ENCODE measurements at places on chromosomes 5 and 9.
A peak's percentile ranks its signal among the peaks of the same experiment; 100 is the strongest.

- peak; percentile 36 for DNase-seq
Measured at GRCh38 chr9:123225374-123225813, 43.0 kb downstream of the STRBP start.

DNA sequence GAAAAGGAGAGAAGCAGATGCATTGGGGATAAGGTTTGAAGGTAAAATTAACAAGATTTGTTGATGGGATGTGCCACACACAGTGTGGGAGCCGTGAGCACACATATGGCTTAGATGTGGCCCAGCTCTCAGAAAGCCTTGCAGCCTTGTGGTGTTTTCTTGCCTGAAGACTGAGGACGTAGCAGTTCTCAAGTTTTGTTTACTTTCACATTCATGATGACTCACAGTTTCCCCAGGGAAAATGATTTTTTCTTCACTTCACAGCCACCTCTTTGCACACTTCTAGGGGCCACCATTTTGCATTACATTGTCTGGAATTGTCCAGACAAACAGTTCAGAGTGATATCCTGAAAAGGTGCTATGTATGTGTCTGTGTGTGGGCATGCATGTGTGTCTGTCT lies 126.2 kb downstream of the BASP1 start:
- DNase-seq, result peak; percentile 62

GRCh38 chr9:68541568-68541967 lies 885 bp upstream of the TMEM252 start:
- DNase-seq, result no peak

DNA sequence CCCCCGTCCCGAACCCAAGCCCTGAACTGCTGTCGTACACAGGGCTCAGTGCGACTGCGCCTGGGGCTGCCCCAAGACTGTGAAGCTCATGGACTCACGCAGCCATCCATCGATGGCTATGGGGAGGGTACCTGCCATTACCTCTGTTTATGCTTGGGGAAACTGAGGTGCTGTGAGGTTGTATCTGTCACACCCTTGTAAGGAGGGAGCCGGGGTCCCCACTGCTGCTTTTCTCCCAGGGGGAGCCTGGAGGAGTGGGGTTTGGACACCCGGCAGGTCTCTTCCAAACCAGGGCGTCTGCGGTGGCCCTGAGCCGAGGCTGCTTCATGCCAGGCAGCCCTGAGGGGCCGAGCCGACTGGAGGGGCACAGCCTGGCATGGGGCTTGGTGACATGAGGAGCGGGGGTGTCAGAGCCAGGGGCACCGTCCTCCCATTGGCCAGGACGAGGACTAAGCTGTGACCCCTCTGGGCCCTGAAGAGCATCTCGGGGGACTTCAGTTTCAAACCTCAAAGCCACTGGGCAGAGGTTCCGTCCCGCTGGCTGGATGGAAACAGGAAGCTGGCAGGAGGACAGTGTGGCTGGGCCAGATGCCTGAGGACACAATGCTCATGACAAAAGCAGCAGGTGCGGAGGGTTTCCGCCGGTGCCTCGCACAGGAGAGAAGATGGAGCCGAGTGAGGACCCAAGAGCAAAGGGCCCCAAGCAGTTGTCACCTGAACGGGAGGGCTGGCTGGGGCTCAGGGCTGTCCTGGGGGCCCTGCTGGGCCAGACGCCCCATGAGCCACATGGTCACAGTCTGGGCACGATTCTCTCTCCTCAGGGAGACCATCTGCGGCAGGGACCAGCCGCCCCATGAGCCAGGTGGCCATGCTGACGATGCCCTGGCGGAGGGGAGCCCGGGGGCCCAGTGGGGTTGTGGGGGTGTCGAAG lies 54.4 kb upstream of the EXOC3 start:
- no peak for DNase-seq

DNA sequence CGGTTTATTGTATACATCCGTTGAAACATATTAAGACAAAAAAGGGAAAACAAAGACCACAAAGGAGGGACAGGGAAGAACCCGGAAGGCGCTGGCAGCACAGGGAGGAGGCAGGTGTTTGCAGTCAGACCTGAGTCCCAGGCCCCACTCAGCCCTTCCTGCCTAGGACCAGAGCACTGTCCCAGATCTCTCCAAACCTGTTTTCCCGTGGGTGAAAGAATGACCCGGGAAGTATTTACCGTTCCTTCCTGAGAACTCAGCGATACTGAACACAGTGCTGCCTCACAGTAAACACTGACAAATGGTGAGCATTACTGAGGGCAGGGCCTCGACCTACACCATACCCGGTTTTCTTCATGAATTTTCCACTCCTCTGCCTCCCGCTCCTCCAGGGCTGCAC lies 1.2 kb downstream of the ABO start:
- DNase-seq, result no peak

GRCh38 chr5:157479166-157479565 lies 19.2 kb downstream of the NIPAL4 start:
- DNase-seq, result no peak

GRCh38 chr9:35237311-35237710 lies 75.5 kb downstream of the UNC13B start:
- no peak for DNase-seq

- DNase-seq, result no peak
Measured at GRCh38 chr9:35236692-35237091, 74.9 kb downstream of the UNC13B start.

DNA sequence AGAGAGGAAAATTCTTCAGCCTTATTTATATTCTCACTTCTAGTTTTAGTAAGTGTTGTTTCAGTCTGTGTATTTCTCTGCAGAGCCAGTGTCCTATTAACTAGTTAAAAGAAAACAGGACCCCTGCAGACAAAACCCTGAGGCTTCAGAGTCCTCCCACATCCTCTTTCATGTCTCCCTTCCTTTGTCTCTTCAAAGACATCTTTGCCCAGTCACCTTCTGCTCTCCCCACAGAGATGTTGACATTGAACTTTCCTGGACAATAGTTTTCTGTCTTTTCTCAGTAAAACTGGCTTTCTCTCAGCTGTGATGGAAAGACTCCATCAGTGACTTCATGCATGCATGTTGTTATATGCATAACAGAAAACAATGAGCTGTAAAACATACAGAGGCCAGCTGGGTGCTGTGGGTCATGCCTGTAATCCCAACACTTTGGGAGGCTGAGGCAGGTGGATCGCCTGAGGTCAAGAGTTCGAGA lies 20.2 kb downstream of the GRAMD2B start:
- DNase-seq, result no peak

DNA sequence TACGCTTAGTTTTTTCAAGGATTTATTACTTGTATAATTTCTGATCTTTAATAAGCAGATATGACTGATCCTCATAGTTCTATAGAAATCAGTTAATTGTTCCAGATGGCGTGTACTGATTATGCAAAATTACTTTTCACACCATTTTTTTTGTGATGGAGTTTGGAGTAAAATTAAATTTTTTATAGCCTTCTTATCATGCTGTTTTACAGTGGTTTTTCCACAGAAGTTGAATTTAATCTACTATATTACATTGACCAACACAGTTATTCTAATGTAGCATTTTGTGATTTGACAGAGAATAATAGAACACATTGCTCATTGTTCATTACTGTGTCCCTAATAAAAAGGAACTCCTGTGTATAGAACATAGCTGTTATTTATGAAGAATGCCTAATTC lies 111.1 kb downstream of the MVB12B start:
- DNase-seq, result no peak

DNA sequence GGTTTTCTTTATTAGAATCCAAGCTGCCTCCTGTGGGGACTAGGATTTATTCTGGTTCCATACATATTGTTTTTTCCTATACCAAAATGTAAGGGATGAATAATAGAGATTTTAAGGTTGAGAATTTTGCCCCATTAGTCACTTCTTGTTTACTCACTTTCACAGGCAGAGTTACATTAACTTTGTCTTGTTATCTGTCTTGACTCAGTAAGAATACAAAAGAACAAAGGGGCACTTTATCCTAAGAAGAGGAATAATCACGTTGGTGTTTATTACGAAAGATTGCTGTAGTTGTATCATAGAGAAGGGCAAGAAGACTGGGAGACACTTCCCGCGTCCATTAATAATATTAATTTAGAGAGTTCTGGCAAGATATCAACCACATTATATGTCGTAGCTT lies 599.7 kb upstream of the FTMT start:
- no peak for DNase-seq

DNA sequence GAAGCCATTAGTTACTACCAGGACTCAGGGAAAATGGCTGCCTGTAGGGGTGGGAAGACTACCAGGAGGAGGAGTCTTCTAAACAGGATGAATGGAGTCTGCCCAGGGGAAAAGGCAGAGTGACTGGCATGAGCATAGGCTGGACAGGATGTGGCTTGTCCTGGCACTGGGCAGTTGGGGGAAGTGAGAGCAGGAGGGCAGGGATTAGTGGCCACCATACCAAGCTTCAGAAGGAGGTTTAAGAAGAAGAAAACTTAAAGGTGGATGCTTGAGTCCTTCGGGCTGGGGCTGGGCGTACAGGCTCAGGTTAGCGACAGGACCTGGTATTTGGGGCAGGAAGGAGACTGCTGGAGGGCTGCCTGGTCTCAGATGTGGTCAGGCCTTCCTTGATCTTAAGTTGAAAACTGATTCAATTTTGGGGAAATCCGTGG lies 5.0 kb upstream of the NSD1 start:
- DNase-seq, result no peak

DNA sequence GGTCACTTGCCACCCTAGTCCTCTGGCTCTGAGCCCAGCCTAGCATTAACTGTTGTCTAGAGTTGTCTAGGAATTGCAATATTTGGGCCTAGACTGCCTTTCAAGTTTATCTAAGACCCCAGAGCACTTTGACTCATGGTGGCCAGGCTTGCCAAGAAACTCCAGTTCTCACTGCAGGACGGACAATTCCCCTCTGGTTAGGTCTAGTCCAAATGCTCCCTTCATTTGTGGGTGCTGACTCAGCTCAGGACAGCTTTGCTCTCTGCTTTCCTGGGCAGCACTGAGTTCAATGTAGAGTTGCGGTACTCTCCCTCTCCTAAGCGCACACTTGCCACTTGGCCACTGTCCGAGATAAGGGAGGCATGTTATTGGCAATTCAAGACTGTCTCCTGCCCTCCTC lies 619.4 kb downstream of the TLE1 start:
- no peak for DNase-seq

GRCh38 chr5:102933316-102933715 lies 178.2 kb downstream of the PAM start:
- no peak for DNase-seq

DNA sequence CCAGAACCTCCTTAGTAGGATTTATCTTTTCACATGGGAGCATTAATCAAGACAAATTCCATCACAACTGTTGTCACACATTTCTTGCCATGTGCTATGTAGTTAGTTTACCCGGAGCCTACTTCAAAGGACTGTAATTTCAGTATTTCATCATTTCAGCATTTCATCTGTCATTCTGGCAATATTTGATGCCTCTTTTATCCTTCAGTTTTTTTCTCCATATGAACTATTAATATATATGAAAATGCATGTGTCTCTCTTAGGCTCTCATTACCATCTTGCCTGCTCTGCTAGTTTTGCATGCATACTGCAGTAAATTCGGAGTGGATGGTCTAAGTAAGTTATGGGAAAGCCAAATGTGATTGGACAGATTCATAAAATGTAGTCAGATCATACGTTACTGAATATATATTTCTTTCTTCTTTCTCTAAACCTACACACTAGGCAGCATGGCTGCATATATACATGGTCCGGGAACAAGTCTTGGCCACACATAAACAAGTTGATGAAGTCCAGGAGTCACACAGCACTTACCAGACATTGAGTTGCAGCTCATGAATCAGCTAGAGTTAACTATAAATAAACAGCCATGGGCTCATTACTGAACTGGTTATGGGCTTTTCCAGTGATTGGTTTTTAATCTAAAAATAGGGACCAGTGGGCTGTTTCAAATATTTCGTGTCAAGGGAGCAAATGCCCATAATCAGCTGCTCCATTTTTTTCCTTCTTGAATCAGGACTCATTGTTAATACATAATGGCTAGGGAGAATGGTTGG lies 46.6 kb downstream of the SPATA31D1 start:
- DNase-seq, result no peak

DNA sequence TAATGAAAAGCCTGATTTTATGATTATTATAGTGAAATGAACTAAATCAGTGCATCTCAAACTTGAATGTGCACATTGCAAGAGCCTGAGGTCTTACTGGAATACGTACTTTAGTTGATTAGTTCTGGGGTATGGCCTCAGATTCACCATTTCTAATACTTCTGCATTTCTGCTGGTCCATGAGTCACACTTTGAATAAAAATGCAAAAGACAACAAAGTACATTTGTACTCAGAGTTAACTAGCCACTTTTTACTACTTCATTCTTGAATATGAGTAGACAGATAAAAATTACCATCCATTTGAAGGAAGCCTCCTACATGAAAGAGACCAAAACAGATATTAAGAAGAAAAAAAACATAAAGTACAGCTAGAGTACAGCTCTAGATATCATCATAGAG lies 27.1 kb upstream of the PRR16 start:
- peak; percentile 58 for DNase-seq

DNA sequence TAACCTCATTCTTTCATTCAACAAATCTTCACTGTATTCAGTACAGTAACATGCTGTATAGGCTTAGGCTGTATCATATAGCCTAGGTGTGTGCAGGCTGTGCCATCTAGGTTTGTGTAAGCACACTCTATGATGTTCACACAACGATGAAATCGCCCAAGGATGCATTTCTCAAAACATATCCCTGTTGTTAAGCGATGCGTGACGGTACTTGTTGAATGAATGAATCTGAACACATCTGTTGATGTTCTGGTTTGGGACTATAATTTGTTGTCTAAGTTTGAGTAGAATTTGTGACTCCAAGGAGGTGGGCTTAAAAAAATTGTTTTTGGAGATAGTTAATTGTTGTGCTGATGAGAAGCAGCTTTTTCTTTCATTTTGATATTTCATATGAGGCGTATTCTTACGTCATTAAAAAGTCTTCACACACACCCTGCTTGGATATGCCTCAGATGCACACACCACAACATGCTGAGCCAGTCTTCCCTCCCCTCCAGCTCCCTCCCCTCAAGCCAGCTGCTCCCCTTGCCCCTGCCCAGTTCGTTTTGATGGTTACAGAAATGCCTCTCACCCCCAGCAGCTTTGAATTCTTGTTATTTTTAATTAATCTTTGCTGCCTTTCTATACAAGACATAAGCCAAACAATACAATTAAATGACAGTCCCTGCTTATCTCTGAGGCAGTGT lies 5.5 kb upstream of the PSAT1 start:
- no peak for DNase-seq

Data from AG04449 (cell line).